ENCODE measurements at places on chromosomes 13 and 19.

DNA sequence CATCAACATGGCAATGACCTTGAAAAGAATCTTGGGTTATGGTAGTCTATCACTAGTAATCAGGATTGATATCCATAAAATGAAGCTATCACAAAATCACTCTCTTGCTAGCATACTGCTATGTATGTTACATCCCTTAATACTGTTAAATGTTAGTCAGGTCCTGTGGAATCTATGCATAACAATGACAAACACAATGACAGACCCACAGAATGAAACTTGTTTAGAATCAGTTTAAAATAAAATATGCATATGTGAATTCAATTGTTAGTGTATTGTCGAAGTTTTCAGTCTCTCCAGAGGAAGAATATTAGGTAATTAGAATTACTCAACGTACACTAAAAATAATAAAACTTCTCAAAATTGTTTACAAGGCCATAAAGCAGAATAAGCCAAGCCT lies 137.6 kb downstream of the DACH1 start:
- no peak for DNase-seq

DNA sequence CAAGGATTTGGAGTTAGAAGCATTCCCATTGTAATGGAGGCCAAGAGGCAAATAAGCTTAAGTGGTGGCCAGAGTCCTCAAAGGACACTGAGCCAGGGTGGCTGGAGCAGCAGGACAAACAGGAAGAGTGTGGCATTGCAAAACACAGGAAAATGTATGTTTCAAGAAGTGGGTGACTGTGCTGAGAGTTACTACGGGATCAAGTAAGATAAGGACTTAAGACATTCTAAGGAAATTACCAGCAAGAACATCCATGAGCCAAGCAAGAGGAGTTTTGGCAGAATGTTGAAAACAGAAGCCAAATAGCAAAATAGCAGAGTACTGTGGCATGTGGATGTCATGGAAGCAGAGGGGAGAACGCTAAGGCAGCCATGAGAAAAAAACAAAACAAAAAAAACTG lies 104.2 kb downstream of the RAP2A start:
- DNase-seq: no peak

- no peak for DNase-seq
These were observed 122.0 kb downstream of the SHISA2 start for GRCh38 chr13:25929816-25930215.

GRCh38 chr13:95317039-95317989 lies 16.1 kb upstream of the ABCC4 start:
- DNase-seq: no peak

- DNase-seq: peak; percentile 83
These were observed 44.1 kb upstream of the RANBP3 start for GRCh38 chr19:6021878-6022569.

GRCh38 chr13:68176475-68176874 lies 946.3 kb upstream of the PCDH9 start:
- no peak for DNase-seq

- DNase-seq: no peak
These were observed 133.2 kb downstream of the FRY start for GRCh38 chr13:32164622-32165268.

GRCh38 chr13:27389891-27390290 lies 34.5 kb upstream of the GTF3A start:
- DNase-seq: no peak

DNA sequence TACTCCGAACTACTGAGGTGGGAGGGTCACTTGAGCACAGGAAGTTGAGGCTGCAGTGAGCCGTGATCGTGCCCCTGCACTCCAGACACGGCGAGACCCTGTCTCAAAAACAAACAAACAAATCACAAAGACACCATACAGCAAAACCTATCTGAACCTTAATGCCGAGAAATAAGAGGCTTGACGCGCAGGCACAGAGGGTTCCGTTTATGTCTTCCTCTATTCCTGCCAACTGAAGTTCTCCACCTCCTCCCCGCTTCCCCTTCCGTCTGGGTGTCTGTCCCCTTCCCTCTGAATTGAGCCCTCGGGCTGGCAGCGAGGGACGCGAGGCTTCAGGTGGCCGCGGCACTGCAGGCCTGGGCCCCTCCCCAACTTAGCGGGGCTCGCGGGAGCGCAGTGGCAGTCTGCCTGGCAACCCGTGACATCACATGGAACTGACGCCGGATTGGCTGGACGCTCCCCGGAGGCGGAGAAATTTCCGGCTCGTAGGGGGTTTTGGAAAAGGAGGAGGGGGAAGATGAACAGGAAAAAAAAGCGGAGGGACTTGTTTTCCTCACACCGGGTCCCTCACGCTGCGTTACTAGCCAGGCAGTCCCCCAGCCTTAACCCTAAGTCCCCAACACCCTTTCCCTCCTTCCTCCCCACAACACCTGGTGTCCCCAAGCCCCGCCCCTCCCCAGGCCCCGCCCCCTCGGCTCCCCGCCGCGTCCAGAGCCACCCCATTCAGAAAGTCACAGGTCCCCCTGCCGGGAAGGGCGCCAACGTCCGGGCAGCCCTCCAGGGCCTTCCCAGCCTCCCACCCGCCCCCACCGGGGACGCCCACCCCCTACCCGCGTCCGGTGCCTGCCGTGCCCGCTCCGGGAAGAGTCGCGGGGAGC lies 1.1 kb upstream of the MYBPC2 start:
- peak; percentile 82 for DNase-seq

GRCh38 chr19:51367255-51367564 lies 1.0 kb upstream of the ETFB start:
- DNase-seq: peak; percentile 72

DNA sequence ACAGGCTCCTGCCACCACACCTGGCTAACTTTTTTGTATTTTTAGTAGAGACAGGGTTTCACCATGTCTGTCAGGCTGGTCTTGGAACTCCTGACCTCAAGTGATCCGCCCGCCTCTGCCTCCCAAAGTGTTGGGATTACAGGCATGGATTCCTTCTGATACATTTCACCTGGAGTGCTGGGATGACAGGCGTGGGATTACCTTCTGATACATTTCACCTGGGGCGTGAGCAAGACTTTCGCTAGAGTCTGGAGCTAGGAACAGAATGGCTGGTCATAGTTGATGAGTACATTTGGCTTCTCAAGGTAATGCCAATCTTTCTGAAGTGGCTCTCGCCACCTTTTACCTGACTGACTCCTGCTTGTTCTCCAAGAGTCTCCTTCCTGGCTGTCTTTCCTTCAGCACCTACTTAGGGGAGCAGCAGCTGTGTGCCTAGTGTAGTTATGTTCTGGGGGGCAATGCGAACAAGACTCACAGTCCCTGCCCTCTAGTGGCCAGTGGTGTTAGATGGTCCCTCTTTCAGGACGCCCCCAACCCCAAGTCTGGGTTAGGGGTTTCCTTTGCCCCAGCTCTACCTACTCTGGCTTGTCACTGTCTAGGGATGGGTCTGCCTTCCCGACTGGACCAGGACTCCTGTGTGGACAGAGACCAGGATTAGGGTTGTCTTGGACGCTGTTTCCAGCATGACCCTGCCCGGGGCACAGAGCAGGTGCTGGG lies 19.3 kb downstream of the PPP1R37 start:
- DNase-seq: no peak

DNA sequence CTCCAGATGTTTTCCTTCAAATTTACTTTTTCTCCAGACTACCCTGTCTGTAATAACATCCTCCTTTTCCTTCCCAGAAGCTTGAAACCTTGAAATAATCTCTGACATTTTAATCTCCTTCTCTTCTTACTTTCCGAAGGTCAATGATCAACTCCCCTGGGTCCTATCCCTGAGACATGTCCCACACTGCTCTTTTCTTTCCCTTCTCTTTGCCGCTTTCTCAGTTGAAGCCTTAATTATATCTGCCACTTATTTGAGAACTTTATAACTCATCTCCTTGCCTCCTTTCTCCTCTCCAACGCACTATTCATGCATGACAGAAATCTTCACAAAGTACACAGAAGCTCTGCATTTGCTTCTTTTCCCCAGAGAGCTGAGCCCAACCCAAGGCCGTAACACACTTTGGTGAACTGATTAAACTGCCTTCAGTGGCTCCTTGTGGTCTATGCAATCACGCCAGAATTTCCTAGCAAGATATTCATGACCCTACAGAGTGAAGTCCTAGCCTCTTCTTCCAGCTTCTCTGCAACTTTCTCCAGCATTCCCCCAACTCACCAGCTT lies 9.2 kb upstream of the WASF3 start:
- DNase-seq: no peak

DNA sequence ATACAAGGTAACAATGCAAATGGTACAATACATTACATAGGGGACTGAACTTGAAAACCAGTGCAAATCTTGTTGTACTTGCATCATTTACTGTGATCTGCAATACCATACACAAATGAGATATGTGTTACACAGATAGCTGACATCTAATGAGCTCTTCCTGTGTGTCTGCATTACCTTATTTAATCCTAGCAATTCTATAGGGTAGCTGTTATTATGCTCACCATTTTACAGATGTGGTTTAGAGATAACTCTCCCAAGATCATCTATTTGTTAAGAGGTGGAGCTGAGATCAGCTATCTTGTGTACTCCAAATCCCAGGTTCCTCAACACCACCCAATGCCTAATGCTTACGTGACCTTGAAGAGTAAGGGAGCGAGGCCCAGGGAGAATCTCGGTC lies 21.4 kb upstream of the SERP2 start:
- DNase-seq: no peak

DNA sequence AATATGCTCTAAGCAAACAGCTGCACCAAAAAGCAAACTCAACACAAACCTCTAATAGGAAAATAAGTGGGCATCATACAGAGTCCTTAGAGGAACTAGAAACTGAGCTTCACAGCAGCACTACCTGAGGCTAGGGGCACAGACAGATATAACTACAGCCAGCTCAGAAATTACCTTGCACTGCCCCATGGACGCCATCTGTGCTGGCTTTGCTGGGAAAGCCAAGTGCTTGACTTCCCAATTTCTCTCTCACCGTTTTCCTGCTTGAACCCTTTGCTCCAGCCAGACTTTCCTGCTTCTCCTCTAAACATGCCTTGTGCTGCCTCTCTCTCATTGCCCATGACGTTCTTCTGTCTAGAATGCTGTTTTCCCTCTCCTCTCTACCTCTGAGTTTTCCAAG lies 29.3 kb downstream of the MTUS2 start:
- no peak for DNase-seq

DNA sequence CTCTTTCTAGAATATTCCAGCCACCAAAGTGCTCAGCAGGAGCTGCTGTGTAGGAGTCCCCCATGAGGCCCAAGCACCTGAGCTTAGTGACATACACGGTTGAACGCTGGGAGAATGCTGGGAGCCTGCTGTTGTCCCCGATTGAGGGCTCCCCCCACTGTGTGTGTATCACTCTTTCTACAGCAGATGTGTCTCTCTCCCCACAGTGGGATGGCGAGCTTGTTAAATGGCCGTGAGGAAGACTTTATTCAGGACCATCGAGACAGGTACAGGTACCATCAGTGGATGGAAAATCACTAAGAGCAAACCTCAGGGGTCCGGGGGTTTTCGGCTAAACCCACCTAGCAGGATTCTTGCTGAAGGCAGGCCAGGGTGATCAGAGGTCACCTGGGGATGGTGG lies 22.7 kb downstream of the EPN1 start:
- no peak for DNase-seq

GRCh38 chr19:17409990-17410389 lies 4.6 kb upstream of the BST2 start:
- DNase-seq: no peak

GRCh38 chr19:19539698-19540063 lies 1.6 kb downstream of the CILP2 start:
- no peak for DNase-seq

DNA sequence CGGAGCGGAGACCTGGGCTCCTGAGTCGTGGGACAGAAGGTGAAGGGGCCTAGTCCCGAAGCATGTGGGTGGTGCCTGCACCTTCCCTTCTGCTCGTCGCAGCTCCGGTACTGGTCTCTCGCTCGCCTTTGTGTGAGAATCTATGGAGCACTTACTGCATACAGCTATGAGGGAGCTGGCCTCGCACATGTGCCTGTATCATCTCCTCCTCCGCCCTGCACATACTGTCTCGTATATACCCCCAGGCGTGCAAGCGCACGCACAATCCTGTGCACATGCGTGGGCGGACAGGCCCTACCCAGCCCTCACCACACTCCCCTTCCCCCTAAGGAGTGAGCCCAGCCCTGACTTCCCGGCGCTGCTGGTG lies 8.7 kb downstream of the PIK3R2 start:
- no peak for DNase-seq

DNA sequence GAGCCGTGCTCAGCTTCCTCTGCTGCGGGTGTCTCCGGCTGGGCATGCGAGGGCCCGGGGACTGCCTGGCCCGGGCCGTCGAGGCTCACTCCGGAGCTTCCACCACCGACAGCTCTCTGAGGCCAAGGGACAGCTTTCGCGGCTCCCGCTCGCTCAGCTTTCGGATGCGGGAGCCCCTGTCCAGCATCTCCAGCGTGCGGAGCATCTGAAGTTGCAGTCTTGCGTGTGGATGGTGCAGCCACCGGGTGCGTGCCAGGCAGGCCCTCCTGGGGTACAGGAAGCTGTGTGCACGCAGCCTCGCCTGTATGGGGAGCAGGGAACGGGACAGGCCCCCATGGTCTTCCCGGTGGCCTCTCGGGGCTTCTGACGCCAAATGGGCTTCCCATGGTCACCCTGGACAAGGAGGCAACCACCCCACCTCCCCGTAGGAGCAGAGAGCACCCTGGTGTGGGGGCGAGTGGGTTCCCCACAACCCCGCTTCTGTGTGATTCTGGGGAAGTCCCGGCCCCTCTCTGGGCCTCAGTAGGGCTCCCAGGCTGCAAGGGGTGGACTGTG lies 1.2 kb downstream of the S1PR4 start:
- DNase-seq: no peak

- peak; percentile 62 for DNase-seq
These were observed 13.2 kb upstream of the ASF1B start for GRCh38 chr19:14149509-14149994.

DNA sequence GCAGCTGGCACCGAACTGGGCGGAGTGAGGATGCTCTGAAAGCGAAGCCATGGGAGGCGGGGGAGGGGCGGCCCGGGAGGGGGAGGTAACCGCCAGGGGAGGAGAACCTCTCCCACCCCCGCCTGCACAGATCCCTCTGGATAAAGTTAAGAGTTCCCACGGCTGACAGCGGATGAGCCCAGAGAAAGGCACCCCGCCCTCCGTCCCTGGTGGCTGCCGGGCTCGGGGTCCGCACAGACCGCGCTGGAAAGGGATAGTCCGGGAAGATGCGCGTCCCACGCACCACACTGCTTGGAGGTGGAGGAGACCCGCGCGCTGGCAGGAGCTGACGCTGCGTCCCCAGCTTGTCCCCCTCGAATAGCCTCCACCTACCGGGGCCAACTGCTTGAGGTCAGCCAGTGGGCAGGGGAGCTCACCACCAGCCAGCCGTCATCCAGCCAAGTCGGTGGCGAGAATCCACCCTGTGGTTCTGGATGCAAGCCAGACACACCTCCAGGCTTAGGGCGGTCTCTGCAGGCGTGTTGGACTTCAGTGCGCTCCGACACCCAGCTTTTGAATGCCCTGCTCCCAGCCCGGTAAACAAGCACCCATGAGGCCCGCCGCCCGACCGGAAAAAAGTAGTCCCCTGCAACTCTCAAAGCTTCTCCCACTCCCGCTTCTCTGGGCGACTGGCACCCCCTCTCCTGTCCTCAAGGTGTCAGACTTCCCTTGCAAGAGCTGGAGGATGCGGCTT lies at the start of gene TRPC4:
TRPC4 (minus strand) TSS at position 17 of the 733 bp plus-strand sequence. CDS start 86,439 bp downstream, outside the sequence.
- DNase-seq: no peak
